ENCODE measurements at places on chromosomes 1 and 21.
A peak's percentile ranks its signal among the peaks of the same experiment; 100 is the strongest.

DNA sequence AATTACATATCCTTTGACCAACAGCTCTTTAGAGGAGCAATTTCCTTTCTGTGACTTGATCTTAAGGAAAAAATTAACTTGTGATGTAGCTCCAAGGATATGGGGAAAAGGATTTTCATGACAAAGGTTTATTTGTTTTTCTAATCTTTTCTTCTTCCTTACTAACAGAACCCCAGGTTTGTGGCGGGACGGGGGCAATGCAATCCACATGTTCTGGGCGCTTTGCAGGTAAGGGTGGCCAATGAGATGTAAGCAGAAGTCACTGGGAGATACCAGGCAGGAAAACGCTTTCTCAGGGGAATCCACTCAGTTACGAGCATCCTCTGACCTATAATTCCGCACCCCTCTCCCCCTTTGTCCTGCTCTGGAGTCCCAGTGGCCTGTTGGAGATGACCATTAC, 122.0 kb downstream of the MRPS6 start:
- DNase-seq: no peak

- DNase-seq: no peak
Observed at GRCh38 chr1:12665511-12665910, 21.6 kb downstream of the AADACL4 start.

DNA sequence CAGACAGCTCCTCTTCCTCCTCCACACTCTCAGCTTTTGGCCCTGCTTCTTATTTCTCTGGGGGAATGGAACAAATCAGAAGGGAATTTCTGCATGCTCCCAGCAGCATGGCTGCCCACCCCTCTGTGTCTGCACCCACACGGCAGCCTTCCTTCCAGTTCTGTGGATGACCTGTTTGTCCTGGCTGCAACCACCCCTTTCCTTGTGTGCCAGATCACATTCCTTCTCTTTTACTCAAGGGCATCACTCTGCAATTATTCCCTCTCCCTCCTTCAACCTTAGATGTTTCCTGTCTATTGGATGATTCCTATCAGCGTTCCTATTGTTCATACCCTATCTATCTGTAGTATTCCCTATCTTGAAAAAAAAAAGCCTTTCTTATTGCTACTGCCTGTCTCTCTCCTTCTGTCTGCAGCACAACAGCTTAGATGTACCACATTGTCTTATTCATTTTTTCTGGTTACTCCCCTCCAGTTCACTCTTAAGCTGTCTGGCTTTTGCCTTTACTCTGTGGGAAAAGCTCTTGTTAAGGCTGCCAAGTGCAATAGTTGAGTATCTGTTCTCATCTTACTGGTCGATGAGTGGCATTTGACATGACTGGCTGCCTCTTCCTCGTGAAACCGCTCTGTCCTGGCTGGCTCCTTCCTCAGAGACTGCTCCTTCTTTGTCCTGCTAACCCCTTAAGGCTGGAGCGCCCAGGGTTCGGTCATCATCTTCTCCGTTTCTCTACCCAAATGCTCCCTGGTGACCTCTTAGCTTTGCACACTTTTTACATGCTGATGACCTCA, 351.1 kb downstream of the CAMTA1 start:
- no peak for DNase-seq

DNA sequence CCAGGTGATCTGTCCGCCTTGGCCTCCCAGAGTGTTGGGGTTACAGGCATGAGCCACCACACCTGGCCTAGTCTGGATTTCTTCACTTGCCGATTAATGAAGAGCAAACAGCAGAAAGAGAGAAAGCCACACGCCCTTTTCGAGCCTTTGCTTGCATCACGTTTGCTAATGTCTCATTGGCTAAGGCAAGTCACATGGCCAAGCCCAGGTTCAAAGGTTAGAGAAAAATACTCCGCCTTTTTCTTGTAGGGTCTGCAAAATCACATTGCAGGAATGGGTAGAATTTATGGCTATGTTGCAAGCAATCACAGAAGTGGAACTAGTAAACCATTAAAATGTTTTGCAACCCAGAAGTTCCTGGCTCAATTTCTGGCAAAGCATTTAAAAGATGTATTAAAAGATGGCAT, 26.8 kb upstream of the BACH1 start:
- no peak for DNase-seq

DNA sequence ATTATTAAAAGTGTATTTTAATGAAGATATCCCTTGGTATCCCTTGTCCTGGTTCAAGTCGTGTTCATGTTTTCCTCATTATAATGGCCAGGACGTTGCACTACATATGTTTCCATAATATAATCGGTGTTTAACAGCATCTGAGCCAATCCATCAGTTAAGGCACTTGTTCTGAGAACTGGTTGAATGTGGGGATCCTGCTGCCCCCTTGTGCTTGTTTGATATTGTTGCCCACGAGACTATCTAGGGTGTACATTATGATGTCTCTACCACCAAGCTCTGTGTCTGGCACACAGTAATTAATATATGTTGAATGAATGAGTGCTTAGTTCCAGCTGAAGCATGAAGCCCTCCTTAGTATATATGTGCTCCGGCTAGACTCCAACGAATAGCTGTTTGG, 193.0 kb downstream of the CACNA1E start:
- DNase-seq: no peak

- DNase-seq: no peak
Observed at GRCh38 chr1:107807405-107807804, 157.6 kb downstream of the VAV3 start.

- DNase-seq: no peak
Observed at GRCh38 chr1:108011295-108011694, 46.3 kb upstream of the VAV3 start.

- DNase-seq: peak; percentile 44
Observed at GRCh38 chr1:203663294-203663693, 36.7 kb downstream of the ATP2B4 start.

GRCh38 chr1:225999912-226000337, 782 bp upstream of the SDE2 start:
- DNase-seq: no peak

- DNase-seq: no peak
Observed at GRCh38 chr1:240149484-240150094, 57.9 kb downstream of the FMN2 start.
